CD4-positive, alpha-beta T cell treated with Interleukin-4 for 4 hours (primary cell): ENCODE measurements at places on chromosomes 11 and 22.

GRCh38 chr11:85044911-85045310 is 582.2 kb downstream of the DLG2 start:
- no peak for DNase-seq

DNA sequence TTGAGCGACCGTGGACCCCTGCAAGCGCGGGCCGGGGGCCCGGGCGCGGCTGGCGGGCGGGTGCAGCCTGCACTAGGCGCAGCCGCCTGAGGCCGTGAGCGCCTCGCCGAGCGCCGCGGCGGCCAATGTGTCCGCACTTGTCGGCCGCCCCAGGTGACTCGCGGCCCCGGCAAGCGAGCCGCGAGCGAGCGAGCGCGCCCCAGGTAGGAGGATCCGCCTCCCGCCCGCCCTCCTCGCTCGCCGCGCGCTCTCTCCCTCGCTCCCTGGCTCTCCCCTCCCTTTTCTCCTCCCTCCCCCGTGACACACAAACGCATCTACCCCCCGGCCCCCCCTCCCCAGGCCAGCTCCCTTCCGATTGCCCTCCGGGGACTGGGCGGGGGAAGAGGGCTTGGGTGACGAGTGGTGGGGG is at the start of gene WNT7B:
Gene WNT7B, minus strand, starts transcription at position 160 of the 409 bp plus-strand sequence. CDS start 408 bp downstream, outside the sequence.
- no peak for DNase-seq

GRCh38 chr22:49951986-49952896 is 8.3 kb upstream of the PIM3 start:
- DNase-seq = no peak

- DNase-seq = peak; percentile 66
Observed at GRCh38 chr22:50252082-50253045, 1.3 kb upstream of the HDAC10 start.

DNA sequence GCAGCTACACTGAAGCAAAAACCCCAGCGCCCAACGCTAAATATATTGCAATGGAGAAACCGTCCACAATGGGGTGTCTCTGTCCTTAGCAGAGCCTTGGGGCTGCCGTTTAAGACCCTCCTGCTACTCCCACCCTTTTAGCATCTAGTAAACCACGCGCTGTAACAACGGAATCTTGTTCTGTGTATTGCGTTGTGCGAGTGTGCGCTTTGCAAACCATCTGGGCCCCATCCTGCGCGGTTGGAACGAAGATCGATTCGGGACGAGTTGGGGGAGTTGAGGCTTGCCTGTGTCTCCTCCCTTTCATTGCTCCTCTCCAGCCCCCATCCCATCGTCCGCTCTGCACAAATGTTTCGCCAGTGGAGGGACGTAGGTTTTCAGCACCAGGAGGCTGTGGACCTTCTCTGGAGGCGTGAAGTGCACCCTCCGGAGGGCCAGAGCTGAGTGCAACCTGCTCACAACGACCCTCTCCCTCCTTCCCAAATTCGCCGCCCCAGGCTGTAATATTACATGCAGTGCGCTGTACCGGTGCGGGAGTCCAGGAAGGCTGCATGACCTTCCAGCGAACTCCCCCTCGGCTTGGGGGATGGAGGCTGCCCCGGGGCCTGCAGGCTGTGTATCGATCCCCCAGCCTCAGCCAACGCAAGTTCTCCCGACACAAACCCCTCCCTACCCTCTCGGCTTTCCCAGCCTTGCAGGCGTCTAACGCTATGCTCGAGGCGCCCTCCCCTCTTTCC is 1.6 kb upstream of the KMT2A start:
- DNase-seq = no peak

DNA sequence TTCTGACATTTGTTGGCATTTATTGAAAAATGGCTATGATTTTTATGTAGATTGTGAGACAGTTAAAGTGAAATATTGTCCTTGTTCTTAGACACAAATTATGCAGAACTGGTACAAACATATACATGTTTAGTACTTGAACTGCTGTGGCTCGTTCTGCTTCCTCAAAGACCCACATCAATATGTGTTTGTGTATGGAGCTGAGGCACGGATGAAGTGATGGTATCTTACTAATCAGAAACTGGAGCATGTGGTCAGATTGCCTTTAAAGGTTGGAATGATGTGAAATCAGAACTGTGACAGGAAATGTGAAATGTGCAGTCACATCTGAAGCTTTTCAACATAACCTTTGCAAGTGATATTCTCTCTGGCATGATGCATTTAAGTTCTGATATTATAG is 130.4 kb downstream of the NAV2 start:
- no peak for DNase-seq

DNA sequence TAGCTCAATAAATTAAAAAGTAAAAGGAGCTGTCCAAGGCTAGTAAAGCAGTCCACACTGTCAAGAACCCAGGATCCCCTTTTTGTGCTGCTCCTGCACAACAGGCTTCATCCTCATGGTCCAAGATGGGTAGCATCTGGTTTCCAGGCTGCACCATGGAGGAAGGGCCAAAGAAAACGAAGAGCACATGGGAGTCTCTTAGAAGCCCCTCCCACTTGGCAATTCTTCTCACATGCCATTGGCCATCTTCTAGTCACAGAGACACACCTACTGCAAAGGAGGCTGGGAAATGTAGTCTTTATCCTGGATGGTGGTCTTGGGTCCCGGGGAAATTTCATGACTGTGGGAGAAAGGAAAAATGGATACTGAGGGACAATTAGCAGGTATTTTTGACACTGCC is 37.8 kb downstream of the PRR5L start:
- no peak for DNase-seq

- no peak for DNase-seq
Observed at GRCh38 chr11:60314635-60315321, 12.3 kb upstream of the MS4A6E start.

GRCh38 chr11:83815736-83816135 is 529.6 kb upstream of the CCDC90B start:
- DNase-seq = no peak

DNA sequence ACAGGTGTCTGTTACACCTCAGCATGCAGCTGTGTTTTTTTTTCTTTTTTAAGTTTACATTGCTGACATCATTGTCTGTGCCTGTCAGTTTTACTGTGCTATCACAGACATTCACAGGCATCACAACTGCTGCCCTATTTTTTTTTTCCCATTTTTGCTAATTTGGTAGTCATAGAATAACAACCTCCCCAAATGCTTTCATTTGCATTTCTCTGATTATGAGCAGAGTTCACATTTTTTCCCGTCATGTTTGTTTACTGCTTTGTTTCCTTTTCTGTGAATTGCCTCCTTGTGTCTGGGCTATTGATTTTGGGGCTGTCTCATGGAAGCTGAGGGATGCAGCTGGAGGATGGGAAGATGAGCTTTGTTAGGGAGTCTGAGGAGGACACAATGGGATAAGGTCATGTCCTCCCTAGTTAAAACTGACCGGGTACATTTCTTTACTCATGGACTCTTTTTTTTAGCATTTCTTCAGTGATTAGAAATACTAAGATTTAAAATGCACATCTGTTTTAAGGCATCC is 155.1 kb downstream of the LDLRAD3 start:
- DNase-seq = no peak

GRCh38 chr22:36612458-36612857 is 83.5 kb upstream of the EIF3D start:
- no peak for DNase-seq

DNA sequence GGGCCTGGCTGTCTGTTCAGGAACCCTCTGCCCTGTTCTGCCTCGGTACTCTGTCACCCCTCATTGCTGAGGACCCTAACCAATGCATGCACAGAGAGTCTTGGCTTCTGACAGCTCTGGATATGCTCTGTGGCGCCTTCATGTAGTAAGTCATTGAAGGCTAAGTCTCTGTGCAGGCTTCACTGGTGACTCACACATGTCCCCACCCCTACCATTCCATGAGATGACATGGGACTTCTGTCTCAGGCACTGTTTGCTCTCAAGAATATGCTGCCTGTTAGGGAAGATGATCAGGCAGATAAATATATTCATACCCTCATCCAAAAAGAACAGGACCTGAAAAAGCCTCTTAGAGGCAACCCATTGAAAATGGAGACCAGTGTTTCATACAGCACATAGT is 43.6 kb upstream of the HORMAD2 start:
- no peak for DNase-seq

- DNase-seq = no peak
Observed at GRCh38 chr11:123576082-123576481, 78.3 kb downstream of the SCN3B start.
